ENCODE measurements at places on chromosomes 11 and 22. TPM values are rescaled to one million over a fixed set of nuclear protein-coding genes. Genes with fewer than 3 reads are reported as not detected.

SERPING1 gene
- total RNA-seq, result 0.13 TPM

CYTH4 gene
- total RNA-seq, result 0.06 TPM

CCDC116 gene
- 0.13 TPM for total RNA-seq

MS4A18 gene
- not detected for total RNA-seq

ALG8 gene
- total RNA-seq, result 32.1 TPM

MS4A4A gene
- not detected for total RNA-seq

IFITM1 gene
- 4.1 TPM for total RNA-seq

SLC5A1 gene
- total RNA-seq, result not detected

KCNJ1 gene
- total RNA-seq, result 0.06 TPM

OR2AG2 gene
- under 0.01 TPM for total RNA-seq

OR51B4 gene
- total RNA-seq, result not detected

SEC14L2 gene
- 9.6 TPM for total RNA-seq

OR51E2 gene
- total RNA-seq, result not detected

LIF gene
- total RNA-seq, result 2.0 TPM

GANAB gene
- total RNA-seq, result 177 TPM

Measured in bladder microvascular endothelial cell (primary cell).